Dermis microvascular lymphatic vessel endothelial cell (primary cell): ENCODE measurements at places on chromosomes 11 and 22. TPM values are rescaled to one million over a fixed set of nuclear protein-coding genes. Genes with fewer than 3 reads are reported as not detected.

DNA sequence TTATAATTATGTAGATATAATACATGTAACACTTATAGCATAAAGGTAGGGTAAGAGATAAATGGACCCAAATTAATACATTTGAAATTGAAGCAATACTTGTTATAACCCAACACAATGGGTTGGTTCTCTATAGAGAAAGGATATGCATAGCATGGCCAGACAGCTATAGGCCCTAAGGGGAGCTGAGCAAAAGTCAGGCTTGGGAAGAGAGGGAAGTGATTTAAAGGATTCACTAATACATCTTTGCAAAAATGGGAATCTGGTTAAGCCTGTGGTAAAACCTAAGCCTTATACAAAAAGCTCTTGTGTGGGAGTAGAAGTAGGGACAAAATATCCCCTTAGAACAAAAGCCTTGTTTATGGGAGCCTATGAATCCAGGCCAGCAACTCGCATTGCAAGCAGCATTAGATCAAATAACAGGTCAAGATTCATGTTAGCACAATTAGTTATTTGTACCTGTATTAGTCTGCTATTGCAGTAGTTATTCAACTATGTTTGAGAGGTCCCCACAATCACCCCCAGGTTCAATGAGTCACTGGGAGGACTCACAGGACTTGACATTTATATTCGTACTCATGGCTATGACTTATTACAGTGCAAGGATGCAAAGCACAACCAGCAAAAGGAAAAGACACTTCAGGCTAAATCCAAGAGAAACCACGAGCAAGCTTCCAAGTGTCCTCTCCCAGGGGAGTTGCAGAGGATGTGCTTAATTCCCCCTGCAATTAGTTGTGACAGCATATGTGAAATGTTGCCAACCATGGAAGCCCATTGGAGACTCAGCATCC, 144.7 kb upstream of the LMO1 start:
- no peak for DNase-seq

Gene KDM4E
- total RNA-seq = not detected in 2 replicates

Gene PDE2A
- 168 and 433 TPM in 2 replicates for total RNA-seq

GRCh38 chr11:26276798-26277424, 55.0 kb upstream of the ANO3 start:
- DNase-seq = peak; percentile 63

DNA sequence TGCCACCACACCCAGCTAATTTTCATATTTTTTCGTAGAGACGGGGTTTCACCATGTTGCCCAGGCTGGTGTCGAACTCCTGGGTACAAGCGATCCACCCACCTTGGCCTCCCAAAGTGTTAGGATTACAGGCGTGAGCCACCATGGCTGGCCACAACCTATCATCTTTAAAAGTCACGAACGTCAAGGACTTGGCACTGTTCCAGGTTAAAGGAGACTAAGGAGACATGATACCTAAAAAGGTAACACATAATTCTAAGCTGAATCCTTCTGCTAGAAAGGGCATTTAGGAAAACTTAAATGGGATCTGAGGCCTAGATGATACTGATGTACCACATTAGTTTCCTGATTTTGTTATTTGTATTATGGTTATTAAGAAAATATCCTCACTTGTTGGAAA, 43.3 kb upstream of the SYT9 start:
- DNase-seq = no peak

DNA sequence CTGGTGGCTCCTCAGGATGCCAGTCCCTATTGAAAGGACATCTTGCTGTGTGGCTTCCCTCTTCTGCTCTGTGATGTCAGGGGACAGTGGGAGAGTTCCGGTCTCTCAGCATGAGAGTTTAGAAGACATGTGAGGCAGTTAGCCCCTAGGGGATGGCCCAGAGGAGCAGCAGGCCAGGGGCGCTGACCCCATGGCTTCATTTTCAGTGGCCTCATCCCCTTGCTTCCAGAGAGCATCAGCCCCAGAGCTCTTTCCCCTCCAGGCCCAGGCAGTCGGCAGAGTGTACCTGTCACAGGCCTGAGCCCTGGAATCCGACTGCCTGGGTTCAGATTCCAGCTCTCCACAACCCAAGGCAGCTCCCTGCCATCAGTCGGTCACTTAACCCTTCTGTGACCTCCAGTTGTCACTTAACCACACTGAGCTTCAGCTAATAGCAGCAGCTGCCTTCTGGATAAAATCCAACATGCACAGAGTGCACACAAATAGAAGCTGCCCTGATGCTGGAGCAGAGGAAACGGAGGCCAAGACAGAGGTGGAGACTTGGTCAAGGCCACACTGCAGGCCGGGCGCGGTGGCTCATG, 14.1 kb upstream of the LRRC10B start:
- DNase-seq = no peak

GRCh38 chr11:6755303-6755952, 16.3 kb downstream of the OR2AG2 start:
- DNase-seq = peak; percentile 10

- no peak for DNase-seq
Measured at GRCh38 chr11:111479666-111480065, 32.5 kb downstream of the BTG4 start.

- DNase-seq = no peak
Measured at GRCh38 chr11:21264125-21264524, 594.7 kb downstream of the NELL1 start.

Gene NAALAD2
- total RNA-seq = 0.26 and 0.51 TPM in 2 replicates

Gene SCGB1C1
- total RNA-seq = not detected in 2 replicates

DNA sequence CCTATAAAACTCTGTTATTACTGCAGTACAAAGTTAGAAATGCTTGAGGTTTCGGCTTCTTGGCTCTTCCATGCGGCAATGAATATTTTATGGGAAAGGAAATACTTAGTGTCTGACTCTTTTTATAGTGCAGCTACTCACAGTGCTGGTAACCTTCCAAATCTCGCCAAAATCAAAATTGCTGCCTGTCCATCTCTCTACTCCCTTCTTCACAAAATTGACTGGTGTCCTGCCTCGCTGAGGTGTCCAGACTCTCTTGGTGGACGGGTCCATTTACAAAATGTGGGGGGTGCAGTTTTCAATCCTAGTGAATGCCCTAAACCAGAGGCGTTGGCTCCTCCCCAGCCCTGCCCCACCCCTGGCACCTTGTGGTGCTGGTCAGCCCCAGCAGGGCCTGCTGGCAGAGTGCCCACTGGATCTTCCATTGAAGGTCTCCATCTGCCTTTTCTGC, 73.5 kb downstream of the ZBTB16 start:
- no peak for DNase-seq

GRCh38 chr11:132650969-132651720, 881.2 kb downstream of the OPCML start:
- no peak for DNase-seq

GRCh38 chr11:73997120-73997770, 11.6 kb downstream of the UCP3 start:
- no peak for DNase-seq

Gene SPDYC
- not detected in 2 replicates for total RNA-seq

GRCh38 chr11:112652786-112653390, 308.3 kb upstream of the NCAM1 start:
- DNase-seq = no peak

Gene ZNF70
- 1.4 and 1.9 TPM in 2 replicates for total RNA-seq

DNA sequence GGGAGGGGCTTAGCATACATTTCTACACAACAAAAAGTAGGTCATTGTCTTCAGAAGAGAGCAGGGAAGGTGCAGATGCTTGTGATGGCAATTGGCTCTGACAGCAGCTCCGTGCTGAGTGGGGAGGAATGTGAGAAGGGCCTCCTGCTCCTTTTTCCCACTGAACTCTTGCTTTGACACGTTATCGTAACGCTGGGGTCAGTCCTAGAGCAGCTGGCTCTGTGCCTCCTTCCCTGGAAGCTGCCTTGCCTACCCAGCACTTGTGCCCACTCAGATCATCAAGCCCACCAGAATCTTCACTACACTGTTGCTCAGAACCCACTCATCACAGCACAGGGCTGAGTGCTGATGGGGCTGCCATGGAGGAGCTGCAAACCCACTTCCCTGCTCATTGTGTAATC, 14.9 kb upstream of the NAV2 start:
- no peak for DNase-seq
